ENCODE measurements at places on chromosomes 1 and 21.

DNA sequence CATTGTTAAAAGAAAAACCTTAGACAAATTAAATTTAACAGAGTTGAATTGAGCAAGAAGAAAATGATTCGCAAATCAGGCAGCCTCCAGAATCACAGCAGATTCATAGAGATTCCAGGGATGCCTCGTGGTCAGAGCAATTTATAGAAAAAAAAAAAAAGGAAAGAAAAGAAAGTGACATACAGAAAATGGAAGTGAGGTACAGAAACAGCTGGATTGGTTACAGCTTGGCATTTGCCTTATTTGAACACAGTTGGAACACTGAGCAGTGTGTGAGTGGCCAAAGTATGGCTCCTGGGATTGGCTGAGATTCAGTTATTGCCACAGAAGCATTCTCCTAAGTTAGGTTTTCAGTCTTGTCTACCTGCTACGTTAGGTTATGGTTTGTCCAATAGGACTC is 9.1 kb upstream of the C21orf91 start:
- DNase-seq: peak; percentile 50

DNA sequence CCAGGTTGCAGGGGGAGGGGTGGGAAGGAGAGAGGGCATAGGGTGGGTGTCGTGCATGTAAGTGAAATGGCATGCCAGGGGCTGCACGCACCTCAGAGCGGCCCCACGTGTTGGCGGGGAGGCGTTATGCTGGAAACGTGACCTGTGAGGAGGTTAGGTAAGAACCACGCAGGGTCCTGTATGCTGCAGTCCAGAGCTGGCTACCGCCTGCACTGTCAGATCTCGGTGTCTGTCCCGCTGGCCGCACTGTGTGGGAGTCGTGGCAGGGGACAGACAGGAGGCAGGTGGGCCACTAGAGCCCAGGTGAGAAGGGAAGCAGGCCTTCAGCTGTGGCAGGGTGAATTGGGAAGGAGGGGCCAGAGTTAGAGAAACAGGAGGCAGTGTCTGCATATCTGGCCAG is 79.7 kb downstream of the GALNT2 start:
- DNase-seq: no peak

GRCh38 chr1:11855430-11855829 is 3.3 kb downstream of the NPPB start:
- DNase-seq: no peak

- DNase-seq: no peak
Measured at GRCh38 chr1:67261680-67262079, 46.0 kb upstream of the IL12RB2 start.

DNA sequence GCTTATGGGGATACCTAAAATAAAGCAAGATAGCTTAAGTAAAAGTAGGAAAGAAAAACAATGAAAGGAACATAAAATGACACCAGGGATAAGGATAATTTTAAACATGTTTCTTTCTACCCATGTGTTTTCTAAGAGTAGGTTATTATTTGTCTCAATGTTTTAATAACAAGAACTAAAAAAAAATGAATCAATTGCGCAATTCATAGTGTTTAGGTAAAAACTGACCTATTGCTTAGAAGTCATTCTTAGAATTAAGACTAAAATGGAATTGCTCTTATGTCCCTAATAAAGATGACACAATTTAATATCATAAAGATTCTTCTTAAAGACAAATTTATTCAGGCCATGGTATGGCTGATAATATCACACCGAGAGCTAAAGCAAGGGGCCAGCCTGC is 58.0 kb upstream of the COL24A1 start:
- no peak for DNase-seq

GRCh38 chr1:58799650-58800049 is 15.8 kb upstream of the JUN start:
- DNase-seq: no peak

- no peak for DNase-seq
Measured at GRCh38 chr21:42079939-42080787, 9.0 kb downstream of the UMODL1 start.
